Naive B cell (primary cell): ENCODE measurements at places on chromosomes 12 and 14. TPM values are rescaled to one million over a fixed set of nuclear protein-coding genes. Genes with fewer than 3 reads are reported as not detected.

DNA sequence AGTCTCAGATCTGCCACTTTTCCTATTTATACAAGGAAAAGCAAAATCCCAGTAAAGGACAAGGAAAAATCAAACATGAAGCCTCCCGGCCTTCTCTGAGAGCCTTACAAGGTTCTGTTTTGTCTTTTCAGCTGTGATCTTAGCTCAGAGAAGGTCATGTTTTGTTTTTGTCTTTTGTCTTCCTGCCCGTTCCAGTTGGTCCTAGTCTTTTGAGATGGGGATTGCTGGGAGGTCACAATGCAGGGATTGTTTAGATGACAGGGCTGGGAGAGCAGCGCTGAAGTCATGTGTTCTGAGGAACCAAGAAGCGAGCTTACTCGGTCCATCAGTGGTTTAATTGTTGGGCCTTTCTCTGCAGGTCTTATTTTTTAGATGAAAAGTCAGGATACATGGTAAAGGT lies 6.0 kb downstream of the PLEKHH1 start:
- DNase-seq, result no peak

DNA sequence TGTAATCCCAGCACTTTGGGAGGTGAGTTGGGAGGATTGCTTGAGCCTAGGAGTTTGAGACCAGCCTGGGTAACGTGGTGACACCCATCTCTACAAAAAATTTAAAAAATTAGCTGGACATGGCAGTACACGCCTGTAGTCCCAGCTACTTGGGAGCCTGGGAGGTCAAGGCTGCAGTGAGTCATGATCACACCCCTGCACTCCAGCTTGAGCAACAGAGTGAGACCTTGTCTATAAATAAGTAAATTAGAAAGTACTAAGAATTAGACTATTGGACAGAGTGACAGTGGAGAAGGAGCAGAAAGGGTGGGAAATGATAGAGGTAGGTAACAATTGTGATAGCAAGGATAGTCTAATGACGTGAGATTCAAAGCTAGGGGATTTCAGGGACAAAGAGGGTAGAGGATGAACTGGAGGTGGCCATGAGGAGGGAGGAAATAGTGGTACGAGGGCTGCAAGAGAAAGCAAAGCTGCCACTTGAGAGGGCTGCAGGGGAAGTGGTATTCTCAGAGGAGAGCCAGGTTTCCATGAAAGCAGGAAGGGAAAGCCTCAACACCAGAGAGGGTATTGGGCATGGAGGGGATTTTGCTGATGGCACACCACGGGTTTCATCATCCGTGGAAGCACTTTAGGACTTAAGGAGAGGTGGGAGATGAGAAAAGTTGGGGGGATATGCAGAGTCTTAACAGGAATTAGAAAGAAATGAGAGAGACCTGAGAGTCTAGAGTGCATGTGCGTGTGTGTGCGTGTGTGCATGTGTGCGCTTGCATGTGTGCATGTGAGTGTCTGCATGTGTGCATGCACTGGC lies 85.6 kb downstream of the SYNE2 start:
- no peak for DNase-seq

GRCh38 chr14:33118668-33119067 lies 180.0 kb downstream of the NPAS3 start:
- DNase-seq, result no peak

GRCh38 chr12:81949841-81950308 lies 190.7 kb upstream of the PPFIA2 start:
- DNase-seq, result no peak

- no peak for DNase-seq
Measured at GRCh38 chr12:105813201-105813600, 325.6 kb downstream of the NUAK1 start.

GRCh38 chr14:68318828-68319227 lies 474.0 kb downstream of the ZFP36L1 start:
- DNase-seq, result no peak

The ADAMTS20 gene
- not detected for polyA plus RNA-seq

The KRT6B gene
- polyA plus RNA-seq, result not detected

The PTPN6 gene
- polyA plus RNA-seq, result 398 TPM

The KLRC4 gene
- polyA plus RNA-seq, result not detected

The RIMBP2 gene
- polyA plus RNA-seq, result 0.04 TPM

The KRT73 gene
- not detected for polyA plus RNA-seq
